ENCODE measurements at places on chromosomes 5 and 9.

- no peak for DNase-seq
Measured at GRCh38 chr5:10343486-10343885, 10.0 kb upstream of the MARCHF6 start.

DNA sequence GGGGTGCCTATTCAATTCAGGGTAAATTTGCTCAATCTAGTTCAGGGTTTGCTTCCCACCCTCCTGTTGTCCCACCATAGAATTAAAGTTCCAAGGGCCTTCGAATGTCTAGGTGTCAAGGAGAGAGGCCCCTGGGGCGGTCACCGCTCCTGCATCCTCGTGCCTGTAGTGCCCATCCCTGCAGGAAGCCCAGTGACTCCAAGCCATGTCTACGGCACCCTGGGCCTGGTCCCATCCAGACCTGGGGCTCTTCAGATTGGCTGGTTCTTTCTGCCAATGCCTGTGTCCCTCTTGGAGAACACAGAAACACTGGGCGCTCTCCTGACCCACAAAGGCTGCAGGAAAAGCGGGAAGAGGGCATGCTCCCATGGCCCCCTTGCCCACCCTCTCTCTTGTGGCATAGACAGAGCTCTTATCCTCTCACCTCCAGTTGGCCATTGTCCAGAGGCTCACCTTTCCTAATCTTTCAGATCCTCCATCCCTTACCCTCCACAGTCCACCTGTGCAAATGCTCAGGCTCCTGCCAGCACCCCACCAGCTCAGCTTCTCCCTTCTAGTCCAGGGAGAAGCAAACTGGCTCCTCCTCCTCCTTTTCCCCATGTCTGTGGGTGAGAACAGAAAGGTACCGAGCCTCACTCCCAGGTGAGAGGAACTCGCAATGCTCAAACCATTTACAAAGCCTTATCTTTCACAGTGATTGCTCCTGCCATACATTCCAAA lies 253.0 kb upstream of the IRX2 start:
- no peak for DNase-seq

- DNase-seq: no peak
Measured at GRCh38 chr5:87048156-87048555, 219.5 kb upstream of the RASA1 start.

- no peak for DNase-seq
Measured at GRCh38 chr9:8858596-8859161, 1059.1 kb upstream of the DMAC1 start.

- no peak for DNase-seq
Measured at GRCh38 chr9:27344776-27345175, 47.8 kb upstream of the EQTN start.

GRCh38 chr5:149728303-149728702 lies 1.8 kb upstream of the PPARGC1B start:
- DNase-seq: no peak

- DNase-seq: no peak
Measured at GRCh38 chr9:125632321-125633115, 74.5 kb downstream of the MAPKAP1 start.

GRCh38 chr5:43075319-43076293 lies 35.5 kb upstream of the ANXA2R start:
- no peak for DNase-seq

GRCh38 chr5:82406205-82406773 lies 128.1 kb upstream of the RPS23 start:
- DNase-seq: peak; percentile 91

GRCh38 chr5:58285900-58286299 lies 174.0 kb downstream of the PLK2 start:
- no peak for DNase-seq

DNA sequence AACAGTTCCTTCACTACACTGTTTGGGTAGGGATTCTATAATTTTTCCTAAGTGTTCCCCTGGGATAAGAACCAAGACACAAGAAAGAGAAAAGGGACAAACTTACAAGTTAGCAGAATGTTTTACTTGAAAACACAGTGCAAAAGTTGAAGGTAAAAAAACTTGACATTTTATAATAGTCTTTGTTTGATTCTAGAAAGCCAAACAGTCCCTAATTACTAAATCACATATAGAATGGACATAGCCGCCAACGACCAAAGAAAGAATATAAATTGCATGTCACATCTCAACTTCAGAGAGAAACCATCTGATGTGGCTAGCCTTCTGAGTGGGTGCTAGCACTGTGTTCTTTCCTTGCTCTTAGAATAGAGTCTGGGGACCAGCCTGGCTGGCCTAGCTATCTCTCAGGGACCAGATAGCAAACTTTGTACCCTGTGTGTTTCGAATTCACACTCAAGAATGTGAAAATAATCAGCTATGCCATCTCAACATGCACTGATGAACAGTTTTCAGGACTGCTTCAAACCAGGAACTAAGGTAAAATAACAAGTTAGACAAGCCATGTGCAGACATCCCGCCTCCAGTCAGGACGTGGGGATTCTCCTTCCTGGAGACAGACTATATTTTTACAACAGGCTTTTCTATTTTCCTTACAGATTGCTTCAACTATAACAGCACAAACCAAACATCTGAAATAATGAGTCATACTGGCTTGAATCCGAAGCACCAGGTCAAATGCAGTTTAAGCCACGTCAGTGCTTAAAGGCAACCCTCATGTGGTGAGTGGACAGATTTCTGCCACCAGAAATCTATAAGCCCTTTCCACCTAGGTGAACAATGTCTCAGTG lies 53.7 kb downstream of the LHFPL2 start:
- DNase-seq: peak; percentile 98

DNA sequence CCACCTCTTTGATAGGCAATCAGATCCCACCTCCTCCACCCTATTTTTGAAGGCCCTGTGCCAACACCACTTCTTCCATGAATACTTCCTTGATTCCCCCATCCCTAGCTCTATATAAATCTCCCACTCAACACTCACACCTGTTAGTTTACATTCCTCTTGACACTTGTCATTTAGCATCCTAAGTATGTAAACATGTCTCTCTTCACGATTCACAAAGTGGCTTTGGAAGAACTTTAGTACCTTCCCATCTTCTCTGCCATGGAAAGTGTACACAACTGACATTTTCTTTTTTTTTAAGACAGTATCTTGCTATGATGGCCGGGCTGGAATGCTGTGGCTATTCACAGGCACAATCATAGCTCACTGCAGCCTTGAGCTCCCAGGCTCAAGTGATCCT lies 1.5 kb upstream of the FXN start:
- DNase-seq: no peak

DNA sequence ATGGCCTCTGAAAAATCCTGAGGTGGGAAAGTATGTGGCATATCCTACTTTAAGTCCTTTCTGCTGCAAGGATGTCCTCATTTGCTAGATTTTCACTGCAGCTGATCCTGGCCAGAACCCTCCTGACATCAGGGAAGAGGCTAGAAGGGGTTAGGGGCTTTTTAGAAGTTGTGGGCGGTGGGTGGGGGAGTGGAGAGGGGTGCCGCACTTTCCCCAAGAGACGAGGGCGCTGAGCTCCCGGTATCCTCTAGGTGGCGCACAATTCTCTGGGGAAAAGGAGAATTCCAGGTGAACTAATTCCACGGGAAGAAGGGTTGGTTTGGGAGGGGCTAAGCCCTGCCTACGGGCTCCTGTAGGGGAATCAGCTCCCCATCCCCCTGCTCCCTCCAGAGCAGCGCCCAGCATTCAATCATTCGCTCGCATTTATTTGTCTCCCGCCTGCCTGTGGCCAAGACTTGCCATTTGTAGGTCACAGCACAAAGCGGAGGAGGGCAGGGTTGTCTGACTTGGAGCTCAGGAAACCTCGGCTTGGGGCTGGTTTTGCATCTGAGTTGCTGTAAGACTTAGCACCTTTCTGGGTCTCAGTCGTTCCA lies 42.9 kb upstream of the HAND1 start:
- no peak for DNase-seq

DNA sequence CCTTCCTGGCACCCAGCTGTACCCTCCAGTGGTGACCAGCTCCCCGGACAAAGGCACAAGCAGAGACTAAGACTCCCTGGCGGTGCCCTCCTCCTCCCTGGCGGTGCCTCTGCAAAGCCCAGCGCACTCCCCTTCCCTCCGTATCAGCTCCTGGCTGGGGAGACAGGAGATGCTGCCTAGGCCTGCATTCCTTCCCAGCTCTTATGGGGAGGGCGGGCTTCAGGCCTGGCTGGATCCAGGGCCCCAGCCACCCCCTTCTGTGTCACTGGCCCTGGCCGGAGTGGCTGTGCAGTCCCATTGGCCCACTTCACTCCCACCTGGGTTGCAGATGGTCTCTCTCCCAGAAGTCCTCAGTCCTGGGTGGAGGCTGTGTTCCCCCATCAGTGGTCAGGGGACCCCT lies 6.4 kb downstream of the LCN12 start:
- no peak for DNase-seq

- no peak for DNase-seq
Measured at GRCh38 chr5:123605822-123606221, 93.8 kb downstream of the CSNK1G3 start.

GRCh38 chr9:136831002-136831719 lies 11.1 kb upstream of the AJM1 start:
- no peak for DNase-seq

- DNase-seq: no peak
Measured at GRCh38 chr9:23232831-23233230, 593.2 kb downstream of the ELAVL2 start.

- DNase-seq: peak; percentile 89
Measured at GRCh38 chr5:140322751-140323731, 20.1 kb upstream of the PFDN1 start.

GRCh38 chr5:132480546-132480892 lies 10.1 kb downstream of the IRF1 start:
- DNase-seq: no peak

GRCh38 chr5:98541641-98542040 lies 231.8 kb upstream of the RGMB start:
- no peak for DNase-seq

DNA sequence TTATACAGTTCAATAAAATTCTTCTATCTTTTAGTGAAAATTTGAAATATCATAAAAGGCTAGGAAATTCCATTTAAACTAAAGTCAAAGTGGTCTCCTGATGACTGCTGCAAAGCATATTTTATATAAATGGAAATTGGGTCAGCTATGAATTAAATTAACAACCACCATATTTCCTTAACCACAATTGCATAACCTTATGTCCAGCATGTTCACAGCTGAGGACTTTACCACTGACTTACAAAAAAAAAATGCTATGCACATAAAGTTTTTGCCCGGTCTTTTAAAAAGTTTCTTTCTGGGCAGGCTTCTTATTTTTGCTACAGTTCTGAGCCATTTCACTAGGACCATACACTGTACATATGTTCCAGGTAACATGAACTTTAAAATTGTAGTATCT lies 208.6 kb upstream of the RGMB start:
- DNase-seq: peak; percentile 33

DNA sequence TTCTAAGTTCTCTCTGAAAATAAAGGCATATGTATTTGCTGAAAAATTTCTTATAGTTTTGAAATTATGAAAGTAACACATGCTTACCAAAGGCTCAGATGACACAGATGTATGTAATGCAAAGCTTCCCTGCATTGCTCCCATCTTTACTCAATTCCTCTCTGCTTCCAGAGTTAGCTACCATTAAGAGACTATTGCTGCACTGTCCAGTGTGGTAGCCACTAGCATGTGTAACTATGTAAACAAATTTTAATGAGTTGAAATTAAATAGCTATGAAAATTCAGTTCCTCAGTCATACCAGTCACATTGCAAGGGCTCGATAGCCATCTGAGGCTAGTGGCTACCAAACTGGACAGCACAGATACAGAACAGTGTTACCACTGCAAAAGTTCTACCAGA lies 17.9 kb downstream of the FRMD3 start:
- peak; percentile 45 for DNase-seq

- DNase-seq: no peak
Measured at GRCh38 chr5:168832308-168832707, 253.1 kb upstream of the PANK3 start.

DNA sequence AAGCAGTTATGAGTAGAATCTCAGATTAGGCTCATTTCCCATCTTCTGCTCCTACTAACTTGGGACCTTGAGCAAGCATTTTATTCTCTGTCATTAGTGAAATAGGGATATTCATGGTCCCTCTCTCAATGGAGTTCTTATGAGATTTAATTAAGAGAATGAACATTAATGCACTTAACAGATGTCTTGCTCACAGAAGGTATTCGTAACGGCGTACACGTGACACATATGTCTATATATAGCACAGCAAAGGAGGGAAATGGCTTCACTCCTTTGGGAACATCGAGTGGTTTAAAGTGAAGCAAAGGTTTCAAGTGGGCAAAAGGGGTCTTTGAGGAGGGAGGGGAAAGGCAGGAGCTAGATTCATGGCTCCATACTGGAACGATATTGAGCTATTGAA lies 24.6 kb downstream of the KDM4C start:
- no peak for DNase-seq

Data from AG04449 (cell line).